ENCODE measurements at places on chromosomes 5 and 9.

GRCh38 chr9:83623679-83624076, 735 bp downstream of the IDNK start:
- DNase-seq, result no peak

GRCh38 chr9:20023961-20024571, 235.2 kb upstream of the SLC24A2 start:
- no peak for DNase-seq

- DNase-seq, result no peak
Measured at GRCh38 chr5:65451436-65451835, 30.3 kb downstream of the ADAMTS6 start.

DNA sequence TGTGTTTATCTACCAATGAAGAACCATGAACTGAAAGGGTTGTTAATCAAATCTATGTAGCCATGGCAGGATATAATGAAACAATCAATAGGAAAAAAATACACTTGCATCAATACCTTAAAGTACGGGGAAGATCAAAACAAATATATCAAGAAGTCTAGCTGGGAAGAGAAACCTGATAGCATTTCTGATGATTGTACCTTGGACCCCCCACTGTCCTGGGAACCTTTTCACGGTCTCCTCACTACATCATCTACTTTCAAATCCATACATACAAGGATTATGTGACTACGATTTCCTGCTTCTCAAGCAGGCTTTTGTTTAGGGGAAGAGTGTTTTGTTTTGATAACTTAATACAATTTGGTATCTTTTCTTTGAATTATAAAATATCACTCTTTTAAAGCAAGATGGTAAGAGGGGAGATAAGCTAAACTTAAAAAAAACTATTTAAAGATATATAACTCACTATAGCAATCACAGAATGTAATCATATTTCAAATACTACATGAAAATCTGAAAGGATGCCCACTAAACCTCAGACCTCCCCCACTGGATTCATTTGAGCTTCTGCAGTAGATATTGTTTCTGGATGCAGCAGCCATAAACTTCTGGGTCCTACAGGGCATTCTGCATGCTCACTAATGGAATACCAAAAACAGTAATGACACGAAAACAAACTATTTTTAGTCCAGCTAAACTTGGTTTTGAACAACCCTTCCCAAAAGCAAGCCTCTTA, 8.0 kb downstream of the EBF1 start:
- no peak for DNase-seq

DNA sequence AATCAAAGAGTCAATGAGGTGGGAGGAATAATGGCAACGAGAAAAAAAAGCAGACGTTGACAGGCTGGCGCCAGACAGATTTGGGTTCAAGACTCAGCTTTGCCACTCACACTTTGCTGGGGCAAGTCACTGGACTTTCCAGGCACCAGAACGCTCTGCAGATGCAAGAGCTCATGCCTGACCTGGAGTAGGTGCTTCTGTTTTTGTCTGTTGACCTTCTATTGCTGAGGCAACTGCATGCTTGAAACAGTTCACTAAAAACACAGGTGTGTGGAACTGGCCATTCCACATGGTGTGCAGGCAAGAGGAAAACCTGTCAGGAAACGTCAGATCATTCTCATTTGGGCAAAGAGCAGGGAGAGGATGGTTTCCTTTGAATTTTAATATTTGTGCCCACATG, 161.2 kb upstream of the SMIM23 start:
- DNase-seq, result no peak

DNA sequence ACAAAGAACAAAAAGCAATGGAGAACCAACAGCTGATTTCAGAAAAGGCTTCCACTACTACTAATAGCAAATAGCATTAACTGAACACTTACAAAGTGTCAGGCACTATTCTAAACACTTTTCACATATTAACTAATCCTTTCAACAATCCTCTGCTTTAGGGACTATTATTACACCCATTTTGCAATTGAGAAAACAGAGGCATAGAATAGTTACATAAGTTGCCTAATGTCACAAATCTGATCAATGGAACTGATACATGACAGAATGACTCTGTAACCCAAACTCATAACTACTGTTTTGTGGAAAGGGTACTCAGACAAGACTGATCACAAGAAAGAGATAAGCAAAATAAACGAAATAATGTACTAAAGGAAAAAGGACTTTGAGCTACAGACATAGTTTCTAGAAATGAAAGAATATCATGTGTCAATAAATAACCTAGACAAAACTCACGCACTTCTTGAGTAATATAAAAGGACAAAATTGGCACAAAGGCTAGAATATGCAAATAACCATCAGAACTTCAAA, 31.3 kb downstream of the ABHD17B start:
- no peak for DNase-seq

DNA sequence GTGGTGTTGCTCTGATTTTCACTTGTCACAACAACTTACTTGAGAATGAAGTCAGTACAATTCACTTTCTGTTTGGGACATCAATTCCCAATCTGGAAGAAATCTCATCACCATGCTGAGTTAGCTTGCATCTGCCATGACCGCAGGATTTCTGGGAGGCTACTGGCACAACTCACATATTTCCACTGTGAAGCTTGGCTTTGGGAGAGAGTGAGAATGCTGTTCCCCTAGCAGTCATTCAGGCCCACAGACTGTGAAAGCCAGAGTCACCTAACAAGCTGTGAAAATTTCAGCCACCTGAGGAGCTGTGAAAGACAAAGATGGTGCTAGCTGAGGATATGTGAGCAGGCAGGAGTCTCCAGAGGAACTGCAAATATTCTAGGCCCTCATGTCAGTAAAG, 365.2 kb upstream of the TUSC1 start:
- DNase-seq, result no peak

GRCh38 chr5:76685704-76686103, 30.2 kb upstream of the F2R start:
- no peak for DNase-seq

DNA sequence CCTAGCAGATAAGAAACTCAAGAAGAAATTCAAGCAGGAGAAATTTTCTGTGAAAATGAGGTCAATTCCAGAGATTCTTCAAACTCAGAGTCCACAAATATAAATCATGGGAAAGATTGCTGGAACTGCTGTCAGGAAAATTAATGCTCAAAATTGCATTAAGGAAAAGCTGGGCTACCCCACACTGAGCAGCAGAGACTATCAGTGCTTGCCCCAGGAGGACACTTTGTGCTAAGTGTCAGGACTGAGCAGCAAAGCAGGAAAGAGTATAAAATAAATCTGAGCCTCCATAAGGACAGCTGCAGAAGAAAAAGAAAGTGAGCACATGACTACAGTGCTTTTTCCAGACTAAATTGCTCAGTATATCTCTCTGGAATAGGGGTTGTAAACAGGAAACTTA, 81.6 kb downstream of the RGS7BP start:
- DNase-seq, result no peak

GRCh38 chr5:113776832-113777525, 263.5 kb downstream of the YTHDC2 start:
- no peak for DNase-seq

All from stimulated activated naive CD4-positive, alpha-beta T cell (primary cell).